ENCODE measurements at places on chromosomes 6 and 20.

DNA sequence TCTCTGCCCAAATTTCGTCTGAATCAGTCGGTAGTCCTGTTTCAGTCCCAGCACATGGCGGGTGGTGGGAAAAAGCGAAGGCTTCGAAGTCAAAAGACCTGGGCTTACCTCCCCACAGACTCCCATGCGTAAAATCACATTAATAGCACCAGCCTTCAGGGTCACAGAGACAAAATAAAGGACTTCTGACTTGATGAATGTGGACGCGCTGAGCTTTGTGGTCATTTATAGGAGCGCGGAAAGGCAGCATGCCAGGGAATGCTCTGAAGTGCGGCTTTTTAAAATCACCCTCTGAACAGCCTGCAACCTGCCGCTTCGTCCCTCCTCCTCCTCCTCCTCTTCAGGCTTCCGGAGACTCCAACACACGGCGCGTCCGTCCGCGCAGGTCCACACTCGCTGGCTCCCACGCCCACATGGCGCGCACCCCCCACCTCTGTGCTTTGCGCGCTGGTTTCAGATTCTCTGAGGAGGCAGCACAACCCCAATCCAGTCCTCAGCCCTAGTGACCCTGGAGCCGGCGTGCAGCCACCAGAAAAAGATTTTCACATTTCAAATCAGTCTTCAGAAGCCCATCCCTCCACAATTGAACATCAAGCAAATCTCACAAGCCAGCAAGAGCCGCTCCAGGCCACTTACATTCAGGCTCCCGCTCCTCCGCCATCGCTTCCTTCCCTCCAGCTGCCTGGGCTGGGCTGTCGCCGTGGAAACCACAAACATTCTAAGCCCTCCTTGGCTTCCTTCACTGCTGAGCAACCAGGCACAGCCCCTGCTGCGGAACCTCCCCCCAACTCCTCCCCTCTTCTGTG is at the start of gene C6orf118:
TSS of gene C6orf118 (minus strand) at position 680 of the 806 bp plus-strand sequence. CDS start at position 661, 19 bp downstream.
- no peak for DNase-seq

- no peak for DNase-seq
Observed at GRCh38 chr20:23488996-23489395, 1.9 kb upstream of the CST8 start.

DNA sequence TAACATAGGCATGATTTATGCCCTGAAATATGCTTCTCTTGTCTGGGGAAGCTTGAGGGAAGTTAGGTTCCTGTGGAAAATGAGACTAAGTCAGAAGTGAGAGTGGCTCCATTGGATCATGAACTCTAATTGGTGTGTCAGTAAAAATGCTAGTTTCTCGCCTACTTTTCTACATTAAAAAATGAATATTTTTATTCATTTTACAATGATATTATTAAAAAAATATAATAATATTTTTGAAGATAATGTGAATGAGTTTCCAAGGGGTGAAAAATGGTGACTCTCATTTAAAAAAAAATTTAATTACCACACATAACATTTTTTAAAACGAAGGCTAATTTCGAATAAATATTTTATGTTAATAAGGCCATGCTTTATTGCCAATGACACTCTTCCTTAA is 84.2 kb downstream of the HIVEP1 start:
- no peak for DNase-seq

- DNase-seq: no peak
Observed at GRCh38 chr20:56911946-56912345, 282.8 kb downstream of the TFAP2C start.

- no peak for DNase-seq
Observed at GRCh38 chr6:83365931-83366330, 64.9 kb downstream of the ME1 start.

- no peak for DNase-seq
Observed at GRCh38 chr6:107408714-107409113, 50.6 kb downstream of the PDSS2 start.

- no peak for DNase-seq
Observed at GRCh38 chr6:126904176-126904575, 214.3 kb upstream of the RSPO3 start.

DNA sequence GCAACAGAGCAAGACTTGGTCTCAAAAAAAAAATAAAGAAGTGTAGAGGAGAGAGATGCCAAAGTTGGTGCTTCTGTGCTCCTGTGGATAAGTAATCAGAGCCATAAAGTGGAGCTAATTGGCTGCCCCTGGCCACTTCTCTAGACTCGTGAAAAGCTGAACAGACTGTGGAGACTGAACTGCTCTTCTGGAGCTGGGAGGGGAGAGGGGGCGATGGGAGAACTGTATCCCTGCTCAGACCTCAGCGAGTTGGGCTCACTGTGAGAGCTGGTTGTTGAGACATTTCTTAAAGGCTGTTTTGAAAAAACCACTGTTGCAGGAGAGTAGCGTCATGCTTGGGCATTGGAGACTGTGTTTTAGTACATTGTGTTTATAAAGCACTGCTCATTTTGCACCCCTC is 125.7 kb downstream of the TCP11 start:
- no peak for DNase-seq

- DNase-seq: no peak
Observed at GRCh38 chr6:5590187-5590586, 328.9 kb downstream of the FARS2 start.

GRCh38 chr20:3133155-3133554 is 26.5 kb downstream of the FASTKD5 start:
- DNase-seq: no peak

GRCh38 chr6:118886641-118887040 is 7.3 kb upstream of the ASF1A start:
- no peak for DNase-seq

GRCh38 chr6:56572788-56573471 is 69.8 kb downstream of the DST start:
- no peak for DNase-seq

GRCh38 chr6:39861663-39862062 is 69.5 kb downstream of the DAAM2 start:
- no peak for DNase-seq

GRCh38 chr6:44071670-44072451 is 55.4 kb downstream of the MRPL14 start:
- DNase-seq: no peak

GRCh38 chr6:26155061-26155930 is 68.1 kb downstream of the HFE start:
- no peak for DNase-seq

DNA sequence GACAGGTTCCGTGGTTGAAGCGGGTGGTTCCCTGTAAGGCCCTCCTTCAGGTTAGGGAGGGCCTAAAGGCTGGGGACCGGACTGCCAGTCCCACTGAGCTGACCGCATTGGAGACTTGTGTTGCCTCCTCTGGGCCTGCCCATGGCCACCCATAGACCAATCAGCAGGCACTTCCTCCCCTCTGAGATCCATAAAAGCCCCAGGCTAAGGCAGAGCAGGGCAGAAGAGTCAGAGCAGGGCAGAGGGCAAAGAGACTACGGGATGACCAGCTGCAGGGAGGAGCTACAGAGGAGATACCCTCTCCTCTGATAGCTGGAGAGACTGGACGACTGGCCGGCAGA is 537.4 kb downstream of the TENT5A start:
- DNase-seq: no peak

GRCh38 chr6:104159045-104159618 is 700.6 kb downstream of the HACE1 start:
- DNase-seq: no peak

DNA sequence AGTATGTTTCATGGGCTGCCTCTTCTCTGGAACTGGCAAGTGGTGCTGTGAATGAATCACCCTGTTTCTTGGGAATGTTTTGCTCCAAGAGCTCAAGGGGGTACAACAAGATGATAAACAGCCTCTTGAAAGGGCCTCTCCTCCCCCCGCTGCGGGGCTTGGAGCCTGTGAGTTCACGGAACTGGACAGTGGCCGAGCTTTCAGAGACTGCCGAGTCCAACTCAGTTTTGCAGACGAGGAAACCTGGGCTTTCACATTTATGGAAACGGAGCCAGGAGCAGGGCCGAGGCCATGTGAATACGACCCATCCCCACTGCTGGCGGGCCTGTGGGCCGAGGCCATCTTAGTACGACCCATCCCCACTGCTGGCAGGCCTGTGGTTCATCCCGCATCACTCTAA is 18.2 kb upstream of the SRC start:
- no peak for DNase-seq

DNA sequence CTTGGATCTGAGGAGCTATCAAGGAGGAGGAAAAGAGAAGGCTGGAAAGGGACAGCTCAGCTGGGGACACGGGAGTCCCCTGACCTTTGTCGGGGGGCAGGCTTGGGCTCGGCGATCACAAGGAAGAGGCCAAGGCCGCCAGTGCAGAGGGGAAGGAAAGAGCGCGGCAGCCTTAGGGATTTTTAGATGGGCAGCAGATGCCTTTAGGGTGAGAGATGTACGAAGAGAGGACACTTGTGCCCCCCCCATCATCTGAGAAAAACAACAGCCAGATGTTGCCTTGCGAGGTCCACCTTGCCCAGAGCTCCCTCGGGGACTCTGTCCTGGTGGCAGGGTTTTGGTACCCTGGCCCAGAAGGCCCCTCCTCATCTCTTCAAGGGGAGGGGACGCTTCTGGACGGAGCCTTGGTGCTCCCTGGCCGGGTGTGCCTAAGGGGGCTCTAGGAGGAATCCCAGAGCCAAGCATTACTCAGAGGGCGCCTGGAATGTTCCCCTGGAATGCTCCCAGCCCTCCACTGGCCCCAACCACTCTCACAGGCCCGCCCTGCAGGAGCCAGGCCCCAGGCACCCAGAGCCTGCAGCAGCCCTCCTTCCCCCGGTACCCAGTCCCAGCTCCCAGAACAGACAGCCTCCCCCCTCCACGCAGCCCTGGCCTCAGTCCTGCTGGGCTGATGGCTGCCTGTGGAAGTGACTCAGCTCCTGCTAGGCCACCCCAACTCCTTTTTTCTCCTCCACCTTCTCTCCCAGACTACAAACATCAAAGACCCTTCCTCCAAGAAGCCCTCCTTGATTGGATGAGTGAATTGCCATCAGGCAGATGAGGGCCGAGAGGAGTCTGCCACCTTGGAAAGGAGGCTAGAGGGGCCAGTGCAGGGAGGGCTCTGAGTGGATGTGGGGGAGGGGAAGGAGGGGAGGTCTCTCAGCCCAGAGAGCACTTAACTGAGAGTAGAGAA is 1.8 kb downstream of the ADAM33 start:
- DNase-seq: no peak

GRCh38 chr6:4313044-4313686 is 177.8 kb upstream of the ECI2 start:
- DNase-seq: no peak

GRCh38 chr20:47343007-47343472 is 13.5 kb downstream of the ZMYND8 start:
- DNase-seq: no peak

- peak; percentile 71 for DNase-seq
Observed at GRCh38 chr6:159815410-159815809, 15.3 kb downstream of the PNLDC1 start.

GRCh38 chr6:136249336-136249735 is 775 bp downstream of the MTFR2 start:
- DNase-seq: no peak

- DNase-seq: no peak
Observed at GRCh38 chr6:148868901-148869300, 122.1 kb downstream of the UST start.

DNA sequence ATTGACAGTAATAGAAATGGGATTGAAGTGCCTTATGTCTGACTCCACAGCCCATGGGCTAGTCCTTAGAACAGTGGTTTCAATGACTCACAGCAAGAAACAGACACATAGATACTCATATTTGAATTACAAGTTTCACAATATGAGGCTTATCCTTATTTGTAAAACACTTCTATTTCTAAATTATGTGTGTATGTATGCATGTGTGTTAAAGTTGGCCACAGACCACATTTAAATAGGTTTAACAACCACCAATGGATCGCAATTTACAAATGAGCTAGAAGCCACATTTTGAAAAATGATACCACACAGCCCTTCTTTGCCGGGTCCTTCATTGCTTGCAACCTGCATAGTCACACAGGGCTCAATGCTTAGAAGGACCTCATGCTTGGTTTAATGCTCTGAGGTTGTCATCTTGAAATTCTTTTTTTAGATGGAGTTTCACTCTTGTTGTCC is 157.8 kb upstream of the PREP start:
- DNase-seq: no peak

- no peak for DNase-seq
Observed at GRCh38 chr6:150536835-150537234, 62.9 kb upstream of the PLEKHG1 start.

- no peak for DNase-seq
Observed at GRCh38 chr20:47487175-47487917, 14.3 kb upstream of the NCOA3 start.

DNA sequence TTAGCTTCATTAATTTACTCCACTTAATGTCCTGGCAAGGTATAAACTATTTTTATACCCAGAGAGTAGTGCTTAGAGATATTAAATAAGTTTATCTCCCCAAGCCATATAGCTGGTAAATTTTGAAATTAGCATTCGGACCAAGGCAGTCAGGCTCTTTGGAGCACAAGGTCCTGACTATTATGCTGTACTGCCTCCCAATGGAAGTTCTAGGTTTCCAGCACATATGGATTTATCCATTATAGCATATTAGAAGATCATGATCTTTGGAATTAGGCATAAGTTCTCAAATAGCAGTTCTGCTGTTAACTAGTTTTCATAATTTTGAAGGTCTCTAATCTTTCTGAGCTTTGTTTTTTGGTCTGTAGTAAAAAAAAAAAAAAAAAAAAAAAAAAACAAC is 835.3 kb upstream of the EPHA7 start:
- no peak for DNase-seq

GRCh38 chr20:25315418-25316210 is 67.7 kb downstream of the PYGB start:
- peak; percentile 68 for DNase-seq

GRCh38 chr6:149544646-149545257 is 1.1 kb downstream of the PPIL4 start:
- DNase-seq: no peak

DNA sequence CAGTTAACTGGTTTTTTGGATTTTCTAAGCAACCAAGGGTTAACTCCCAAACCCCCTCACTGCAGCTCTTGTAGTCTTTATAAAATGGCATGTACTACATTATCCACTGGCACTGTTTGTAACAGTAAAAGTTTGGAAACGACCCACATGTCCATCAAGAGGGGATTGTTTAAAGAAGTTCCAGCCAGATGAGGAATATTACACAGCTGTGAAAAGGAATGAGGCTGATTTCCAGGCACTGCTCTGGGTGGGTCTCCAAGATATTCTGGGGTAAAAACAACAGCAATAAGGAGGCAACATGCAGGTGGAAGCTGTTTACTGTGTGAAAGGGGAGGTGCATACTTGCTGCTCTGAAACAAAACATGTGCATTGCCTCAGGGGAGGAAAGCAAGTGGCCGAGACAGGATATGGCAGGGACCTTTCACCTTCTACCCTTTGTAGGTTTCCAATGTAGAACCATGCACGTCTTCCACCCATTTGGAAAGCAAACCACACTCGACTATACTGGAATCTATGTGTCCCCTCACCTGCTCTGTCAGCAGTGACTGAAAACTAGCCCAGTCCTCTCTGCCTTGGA is 51.9 kb downstream of the GRM4 start:
- DNase-seq: no peak

GRCh38 chr6:135577059-135577538 is 79.6 kb upstream of the AHI1 start:
- no peak for DNase-seq
